ENCODE measurements at places on chromosomes 11 and 22.

DNA sequence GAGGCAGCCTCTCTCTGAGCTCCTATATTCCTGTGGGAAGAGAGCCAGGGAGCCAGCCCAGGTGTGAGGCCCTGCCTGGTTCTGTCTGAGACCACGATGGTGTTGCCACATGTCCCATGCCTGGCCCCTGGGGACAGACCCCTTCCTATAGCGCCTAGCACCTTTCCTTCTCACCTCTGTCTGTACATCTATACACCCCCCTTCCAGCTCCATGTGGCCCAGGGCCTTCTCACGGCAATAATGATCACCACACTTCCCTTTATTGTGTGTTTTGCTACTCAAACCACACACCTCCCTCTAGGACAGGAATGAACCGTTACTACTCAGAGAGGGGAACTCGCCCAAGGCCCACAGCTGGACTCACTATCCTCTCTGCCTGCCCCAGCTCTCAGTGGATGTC is 12.8 kb downstream of the CD82 start:
- no peak for DNase-seq

DNA sequence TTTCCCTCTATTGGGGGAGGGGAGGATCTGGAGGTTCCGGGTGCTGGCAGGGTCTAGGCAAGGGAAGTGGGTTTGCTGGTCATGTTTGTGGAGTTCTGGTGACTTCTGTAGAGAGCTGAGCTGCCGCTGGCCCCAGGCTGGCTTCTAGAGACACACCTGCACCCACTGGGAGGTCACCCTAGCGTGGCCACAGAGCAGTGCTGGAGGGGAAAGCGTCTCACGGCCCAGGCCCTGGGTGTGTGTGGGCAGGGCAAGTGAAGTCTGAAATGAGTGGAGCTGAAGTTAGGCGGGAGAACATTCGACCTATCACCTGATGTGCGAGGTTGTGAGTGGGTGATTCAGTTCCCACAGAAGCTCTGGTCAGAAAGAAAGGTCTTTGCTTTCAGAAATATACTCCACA is 27.9 kb downstream of the SMIM38 start:
- no peak for DNase-seq

- no peak for DNase-seq
Measured at GRCh38 chr22:22855617-22856308, 31.9 kb upstream of the IGLL5 start.

DNA sequence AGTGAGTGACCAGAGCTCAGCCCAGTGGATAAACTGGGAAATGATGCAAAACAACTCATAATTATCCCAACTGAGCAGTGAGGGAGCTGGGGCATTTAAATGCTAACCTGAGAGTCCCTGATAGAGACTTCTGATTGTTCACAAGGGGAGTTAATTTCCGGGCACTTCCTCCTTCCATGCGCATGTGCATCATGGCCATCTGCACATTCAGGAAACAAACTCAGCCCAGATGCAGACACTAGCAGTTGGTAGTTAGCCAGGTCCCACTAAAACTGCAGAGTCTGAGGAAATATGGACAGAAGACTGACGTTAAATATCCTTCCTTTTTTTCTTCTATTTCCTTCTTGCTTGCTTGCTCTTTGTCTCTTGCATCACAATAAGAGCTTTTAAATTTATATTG is 852.1 kb upstream of the LRRC4C start:
- DNase-seq: no peak

DNA sequence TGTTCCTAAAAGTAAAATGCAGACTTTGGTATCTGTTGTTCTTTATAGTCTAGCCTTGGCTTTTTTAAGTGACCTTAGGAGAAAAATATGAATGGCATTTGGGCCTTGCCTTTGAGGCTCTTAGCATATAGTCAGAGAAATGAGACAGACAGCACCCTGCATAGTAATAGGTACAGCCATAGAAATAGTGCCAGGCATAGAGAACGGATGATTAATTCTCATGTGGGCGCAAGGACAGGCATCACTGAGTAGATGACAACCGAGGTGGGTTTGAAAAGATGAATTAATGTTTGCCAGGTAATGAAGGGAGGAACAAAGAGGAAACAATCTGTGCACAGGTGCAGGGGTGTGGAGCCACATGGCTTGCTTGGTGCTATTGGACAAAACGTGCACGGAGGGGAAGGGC is 90.5 kb downstream of the BMAL1 start:
- DNase-seq: no peak

GRCh38 chr11:16946477-16947282 is 67.5 kb downstream of the PLEKHA7 start:
- DNase-seq: no peak

DNA sequence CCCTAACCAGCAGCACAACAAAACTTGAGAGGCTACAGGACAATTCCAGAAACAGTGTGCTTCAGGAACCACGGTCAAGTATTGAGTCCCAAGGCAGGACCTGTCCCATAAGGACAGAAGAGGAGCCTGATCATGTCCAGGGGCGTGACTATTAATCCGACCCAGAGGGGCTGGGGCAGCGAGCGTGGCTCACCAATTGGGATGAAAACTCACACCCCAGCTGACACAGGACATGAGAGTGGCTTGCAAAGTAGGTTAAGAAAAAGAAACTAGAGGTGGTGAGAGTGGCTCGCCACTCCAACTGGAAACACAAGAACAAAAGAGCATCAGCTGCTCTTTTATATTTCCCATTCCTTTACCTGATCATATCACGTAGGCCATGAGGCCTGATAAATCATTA is 16.0 kb upstream of the FEZ1 start:
- DNase-seq: no peak

- DNase-seq: no peak
Measured at GRCh38 chr11:61887839-61888494, 3.4 kb downstream of the FADS3 start.

- no peak for DNase-seq
Measured at GRCh38 chr22:31271485-31271884, 20.8 kb downstream of the PIK3IP1 start.

- no peak for DNase-seq
Measured at GRCh38 chr11:104704146-104704830, 194.0 kb downstream of the CASP12 start.

- DNase-seq: no peak
Measured at GRCh38 chr11:27120211-27120610, 79.6 kb downstream of the BBOX1 start.

DNA sequence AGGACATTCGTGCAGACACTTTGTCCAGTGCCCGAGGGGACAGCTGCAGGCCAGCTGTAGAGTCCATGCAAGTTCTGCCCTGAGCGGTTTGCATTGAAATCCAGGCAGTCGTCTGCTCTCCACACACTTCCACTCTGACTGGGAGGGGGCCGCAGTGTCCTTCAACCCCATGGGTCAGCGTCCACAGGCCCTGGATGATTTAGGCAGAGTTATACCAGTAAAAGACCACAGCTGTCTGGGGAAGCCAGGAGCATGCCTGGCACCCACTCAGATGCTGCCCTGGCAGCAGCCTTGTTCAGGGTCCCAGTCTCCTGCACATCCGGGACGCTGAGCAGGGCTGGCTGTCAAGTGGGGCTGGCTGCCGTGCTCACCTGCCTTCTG is 26.5 kb downstream of the KRTAP5-5 start:
- no peak for DNase-seq

- DNase-seq: no peak
Measured at GRCh38 chr11:121844016-121844415, 272.0 kb downstream of the BLID start.

GRCh38 chr11:115698243-115698642 is 194.0 kb upstream of the CADM1 start:
- no peak for DNase-seq

GRCh38 chr11:59545179-59546020 is 34.1 kb downstream of the OR4D9 start:
- no peak for DNase-seq

DNA sequence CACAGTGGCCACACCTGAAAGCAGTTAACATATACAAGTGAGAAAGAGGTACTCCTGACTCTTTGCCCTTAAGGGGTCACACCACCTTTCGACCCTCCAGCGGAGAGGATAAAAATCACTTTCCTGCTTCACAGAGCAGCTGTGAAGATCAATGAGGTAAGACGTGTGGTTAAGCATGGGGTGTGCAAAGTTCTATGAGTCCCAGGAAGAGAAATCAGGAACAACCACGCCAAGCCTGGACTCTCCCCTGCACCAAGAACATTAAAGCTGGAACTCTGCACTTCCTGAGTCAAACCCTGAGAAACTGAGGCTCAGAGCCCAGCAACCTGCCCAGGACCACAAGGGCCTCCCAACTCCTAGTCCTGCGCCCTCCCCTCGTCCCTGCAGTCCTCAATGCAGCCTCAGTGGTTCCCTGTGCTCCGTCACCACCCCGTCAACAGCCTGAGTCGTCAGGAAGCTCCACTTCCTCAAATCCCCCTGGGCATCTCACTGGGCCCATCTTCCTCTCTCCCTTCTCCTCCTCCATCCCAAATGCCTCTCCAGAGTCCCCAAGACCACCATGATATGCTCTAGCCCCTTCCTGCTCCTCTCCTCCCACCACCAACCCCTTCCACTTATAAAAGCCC is 17.7 kb downstream of the TNKS1BP1 start:
- DNase-seq: no peak

DNA sequence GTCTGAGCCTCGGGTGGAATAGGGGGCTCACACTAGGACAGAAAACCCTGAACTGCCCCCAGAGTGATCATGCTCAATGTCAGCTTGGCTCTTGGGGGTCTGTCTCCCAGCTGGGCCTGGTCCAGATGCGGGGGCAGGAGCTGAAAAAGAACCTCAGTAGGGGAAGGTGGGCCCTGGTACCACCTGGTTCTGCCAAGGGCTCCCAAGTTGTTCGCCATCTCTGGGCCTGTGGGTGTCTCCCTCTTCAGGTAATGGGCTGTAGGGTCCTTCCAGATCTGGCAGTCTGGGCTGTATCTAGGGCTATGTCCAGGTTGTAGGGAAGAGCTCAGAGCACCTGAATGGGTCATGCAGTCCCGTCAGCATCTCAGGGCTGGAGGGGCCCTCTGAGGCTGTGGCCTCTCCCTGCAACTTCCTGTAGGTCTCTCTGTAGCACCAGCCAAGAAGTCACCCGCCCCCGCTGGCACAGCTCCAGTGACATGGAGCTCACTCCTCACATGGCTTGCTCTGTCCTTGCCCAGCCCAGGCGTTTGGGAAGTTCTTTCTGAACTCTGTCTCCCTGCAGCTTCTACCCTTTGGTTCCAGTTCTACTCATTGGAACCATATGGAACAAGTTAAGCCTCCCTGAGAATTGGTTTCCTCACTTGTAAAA is 33.0 kb upstream of the SOX10 start:
- no peak for DNase-seq

- DNase-seq: no peak
Measured at GRCh38 chr11:133901316-133901715, 55.5 kb downstream of the IGSF9B start.

DNA sequence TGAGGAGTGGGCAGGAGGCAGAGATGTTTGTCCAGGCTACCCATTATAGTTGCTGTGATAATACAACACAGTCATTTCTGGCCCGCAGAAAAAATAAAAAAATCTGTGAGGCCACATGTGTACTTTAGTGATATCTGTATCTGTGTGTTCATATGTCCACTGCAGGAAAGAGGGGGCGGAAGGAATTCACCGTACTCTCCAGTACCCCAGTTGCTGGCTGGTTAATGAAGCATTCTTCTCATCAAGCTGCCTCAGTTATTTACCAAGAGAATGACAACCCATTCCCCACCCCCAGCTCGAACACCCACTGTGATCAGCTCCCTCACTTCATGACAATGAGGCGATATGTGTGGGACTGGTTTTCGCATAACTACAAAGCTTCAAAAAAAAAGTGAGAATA is 309.3 kb downstream of the SOX6 start:
- DNase-seq: no peak

GRCh38 chr22:41288245-41288946 is 2.4 kb upstream of the RANGAP1 start:
- DNase-seq: peak; percentile 43

- DNase-seq: peak; percentile 1
Measured at GRCh38 chr11:108084811-108085210, 36.6 kb upstream of the ACAT1 start.

GRCh38 chr11:71245601-71246391 is 6.6 kb downstream of the SHANK2 start:
- no peak for DNase-seq

- no peak for DNase-seq
Measured at GRCh38 chr22:32721328-32722180, 80.0 kb upstream of the TIMP3 start.

GRCh38 chr22:38033522-38034277 is 23.5 kb upstream of the PICK1 start:
- no peak for DNase-seq

GRCh38 chr11:134725716-134726639 is 313.9 kb upstream of the B3GAT1 start:
- no peak for DNase-seq

DNA sequence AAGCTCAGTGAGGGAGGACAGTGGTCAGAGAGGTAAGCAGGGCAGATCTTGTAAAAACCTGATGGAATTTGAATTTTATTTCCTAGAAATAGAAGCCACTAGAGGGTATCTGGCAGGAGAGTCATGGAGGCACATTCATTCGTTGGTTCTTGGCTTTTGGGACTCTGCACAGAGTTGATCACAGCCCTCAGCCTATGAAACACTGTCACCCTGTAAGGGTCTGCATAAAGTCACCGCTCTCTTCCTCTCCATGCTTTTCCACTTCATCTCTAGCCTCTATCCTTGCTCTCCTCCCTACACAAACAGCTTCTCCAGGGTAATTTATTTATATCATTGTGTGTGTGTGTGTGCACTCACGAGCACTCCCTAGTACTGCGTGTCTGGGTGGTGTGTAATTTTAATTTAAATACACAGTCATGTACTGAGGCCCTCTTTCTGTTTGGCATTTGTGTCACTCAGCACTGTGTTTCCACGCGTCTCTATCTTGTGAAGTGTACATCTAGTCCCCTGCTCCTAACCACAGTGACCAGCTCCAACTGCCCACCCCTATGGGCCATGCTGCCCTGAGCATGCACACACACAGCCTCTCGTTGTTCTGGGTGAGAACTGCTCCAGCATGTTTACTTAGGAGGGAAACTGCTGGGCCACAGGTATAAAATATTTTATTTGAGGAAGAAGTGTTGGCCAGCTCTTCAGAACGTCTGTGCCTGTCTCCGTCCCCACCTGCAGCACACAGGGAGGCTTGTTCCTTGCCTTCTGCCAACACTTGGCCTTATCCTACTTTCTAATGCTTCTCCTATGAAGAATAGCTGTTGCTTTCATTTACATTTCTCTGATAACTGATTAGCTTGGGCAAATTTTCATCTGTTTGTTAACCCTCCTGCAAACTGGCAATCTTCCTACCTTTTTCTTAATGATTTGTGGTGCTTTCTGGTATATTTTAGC is 4.5 kb downstream of the KCNQ1OT1 start:
- no peak for DNase-seq

DNA sequence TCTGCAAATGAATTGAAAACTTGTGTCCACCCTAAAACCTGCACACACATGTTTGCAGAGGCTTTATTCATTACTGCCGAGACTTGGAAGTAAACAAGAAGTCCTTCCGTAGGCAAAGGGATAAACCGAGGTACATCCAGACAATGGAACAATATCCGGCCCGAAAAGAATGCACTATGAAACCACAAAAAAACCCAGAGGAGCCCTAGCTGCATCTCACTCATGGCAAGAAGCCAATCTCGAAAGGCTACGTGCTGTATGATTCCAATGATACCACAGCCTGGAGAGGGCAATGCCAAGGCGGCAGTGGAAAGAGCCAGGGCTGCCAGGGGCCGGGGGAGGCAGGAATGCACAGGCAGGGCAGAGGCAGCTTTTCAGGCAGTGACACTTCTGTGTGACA is 3.2 kb upstream of the MRPL23 start:
- DNase-seq: no peak

All from NCI-H510A (cell line).